ENCODE measurements at places on chromosomes 6 and 20.

- DNase-seq: no peak
These were observed 30.5 kb upstream of the XRN2 start for GRCh38 chr20:21272679-21273078.

- no peak for DNase-seq
These were observed 22.9 kb downstream of the SLC17A2 start for GRCh38 chr6:25907475-25908014.

DNA sequence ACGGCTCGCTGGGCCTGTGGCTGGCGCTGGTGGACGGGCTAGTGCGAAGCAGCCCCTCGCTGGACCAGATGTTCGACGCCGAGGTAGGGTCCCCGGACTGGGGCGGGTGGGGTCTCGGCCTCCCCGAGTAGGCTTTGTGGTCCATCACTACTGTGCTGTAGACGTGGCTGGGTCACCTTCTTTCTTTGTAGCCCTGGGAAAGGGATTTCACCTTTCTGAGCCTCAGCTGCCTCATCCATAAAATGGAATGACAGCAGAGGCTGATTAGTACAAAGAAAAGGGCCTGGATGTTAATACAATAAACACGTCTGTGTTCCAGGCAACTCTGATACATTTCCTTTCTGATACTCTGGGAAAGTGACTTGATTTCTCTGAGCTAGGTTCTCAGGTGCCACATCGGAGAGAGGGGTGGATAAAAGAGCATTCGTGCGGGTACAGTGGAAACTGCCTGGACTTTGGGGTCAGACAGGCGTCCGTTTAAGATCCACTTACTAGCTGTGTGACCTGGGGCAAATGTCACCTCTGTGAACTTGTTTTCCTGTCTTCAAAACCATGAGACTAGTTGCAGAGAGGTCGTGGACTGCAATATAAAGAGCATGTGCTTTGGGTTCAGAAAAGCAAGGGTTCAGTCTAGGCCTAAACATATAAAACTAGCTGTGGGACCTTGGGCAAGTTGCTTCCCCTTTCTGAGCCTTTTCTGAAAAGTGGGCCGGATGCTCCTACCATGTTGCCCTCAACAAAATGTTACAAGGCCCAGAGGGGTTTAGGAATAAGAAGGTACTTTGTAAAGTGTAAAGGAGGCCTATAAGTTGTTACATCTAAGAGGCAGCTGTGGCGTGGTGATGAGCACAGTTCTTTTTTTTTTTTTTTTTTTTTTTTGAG is 896 bp downstream of the SYS1 start:
- no peak for DNase-seq

DNA sequence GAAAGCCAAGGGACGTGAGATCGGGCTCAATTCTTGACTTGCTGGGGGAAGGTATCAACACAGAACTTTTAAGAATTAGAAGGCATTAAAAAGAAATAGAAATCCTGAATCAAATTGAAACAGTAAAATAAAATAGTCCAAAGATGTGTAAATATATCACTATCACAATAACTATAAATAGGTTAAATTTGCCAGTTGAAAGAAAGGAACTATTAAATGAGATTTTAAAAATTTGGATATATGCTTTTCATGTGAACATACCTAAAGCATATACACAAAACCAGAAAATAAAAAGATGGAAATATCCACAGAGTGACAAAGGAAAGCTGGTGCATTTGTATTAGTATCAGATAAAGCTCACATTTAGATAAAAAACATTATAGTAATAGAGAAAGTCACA is 152.4 kb upstream of the ESR1 start:
- DNase-seq: no peak

- no peak for DNase-seq
These were observed 374.3 kb downstream of the CDH26 start for GRCh38 chr20:60332523-60332922.

DNA sequence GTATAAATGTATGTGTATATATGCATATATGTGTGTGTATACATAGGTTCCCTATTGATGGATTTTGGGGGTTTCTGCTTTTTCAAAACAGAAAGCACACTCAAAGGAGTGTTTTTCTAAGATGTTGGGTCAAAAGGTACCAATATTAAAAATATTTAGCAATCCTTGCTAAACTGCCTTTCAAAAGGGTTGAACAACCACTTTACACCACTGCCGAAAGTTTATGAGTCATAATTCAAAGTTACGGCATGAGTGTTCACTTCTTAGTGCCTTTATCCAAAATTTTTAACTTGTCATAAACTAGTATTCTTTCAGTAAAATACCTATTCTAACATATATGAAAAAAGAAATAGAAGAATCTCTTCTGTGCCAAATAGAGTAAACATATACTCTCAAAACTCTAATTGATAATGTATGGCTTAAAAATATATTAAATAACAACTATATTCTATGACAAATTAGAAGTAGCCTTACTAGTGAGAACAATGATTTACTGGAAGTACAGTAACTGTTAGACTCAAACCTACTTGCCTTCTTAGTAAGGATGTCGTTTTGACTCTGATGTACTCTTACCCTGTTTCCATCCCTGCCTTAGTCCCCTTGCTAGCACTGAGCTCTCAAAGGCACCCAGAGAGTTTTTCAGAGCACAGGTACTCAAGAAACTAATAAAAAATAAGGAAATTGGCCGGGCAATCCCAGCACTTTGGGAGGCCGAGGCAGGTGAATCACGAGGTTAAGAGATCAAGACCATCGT is 136.1 kb downstream of the INSM1 start:
- no peak for DNase-seq

DNA sequence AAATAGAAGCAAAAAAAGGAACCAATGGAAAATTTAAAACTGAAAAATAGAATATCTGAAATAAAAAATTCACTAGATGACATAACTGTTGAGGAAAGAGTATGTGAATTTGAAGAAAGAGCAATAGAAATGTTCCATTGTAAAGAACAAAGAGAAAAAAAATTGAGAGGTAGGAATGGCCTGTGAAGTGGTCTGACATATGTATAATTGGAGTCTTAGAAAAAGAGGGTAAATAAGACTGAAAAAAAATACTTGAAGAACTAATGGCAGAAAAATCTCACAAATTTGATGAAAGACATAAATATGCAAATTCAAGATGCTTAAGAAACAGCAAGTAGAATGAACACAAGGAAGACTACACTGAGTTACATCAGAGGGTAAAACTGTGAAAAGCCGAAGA is 93.4 kb downstream of the QKI start:
- DNase-seq: no peak

DNA sequence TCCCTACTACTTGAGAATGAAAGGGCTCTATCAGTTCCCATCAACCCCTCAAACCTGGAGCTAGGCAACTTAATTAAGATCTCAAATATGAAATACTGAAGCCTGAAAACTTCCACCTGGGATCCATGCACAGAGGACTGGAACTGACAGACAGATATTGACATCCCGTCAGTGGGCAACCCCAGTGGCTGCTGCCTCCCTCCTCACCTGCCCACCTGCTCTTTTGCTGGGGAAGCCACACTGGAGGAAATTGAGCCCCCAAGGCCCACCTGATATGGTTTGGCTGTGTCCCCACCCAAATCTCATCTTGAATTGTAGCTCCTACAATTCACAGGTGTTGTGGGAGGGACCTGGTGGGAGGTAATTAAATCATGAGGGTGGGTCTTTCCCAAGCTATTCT is 192.8 kb downstream of the LRFN2 start:
- no peak for DNase-seq

- no peak for DNase-seq
These were observed 2.5 kb downstream of the ADRM1 start for GRCh38 chr20:62305149-62305764.

DNA sequence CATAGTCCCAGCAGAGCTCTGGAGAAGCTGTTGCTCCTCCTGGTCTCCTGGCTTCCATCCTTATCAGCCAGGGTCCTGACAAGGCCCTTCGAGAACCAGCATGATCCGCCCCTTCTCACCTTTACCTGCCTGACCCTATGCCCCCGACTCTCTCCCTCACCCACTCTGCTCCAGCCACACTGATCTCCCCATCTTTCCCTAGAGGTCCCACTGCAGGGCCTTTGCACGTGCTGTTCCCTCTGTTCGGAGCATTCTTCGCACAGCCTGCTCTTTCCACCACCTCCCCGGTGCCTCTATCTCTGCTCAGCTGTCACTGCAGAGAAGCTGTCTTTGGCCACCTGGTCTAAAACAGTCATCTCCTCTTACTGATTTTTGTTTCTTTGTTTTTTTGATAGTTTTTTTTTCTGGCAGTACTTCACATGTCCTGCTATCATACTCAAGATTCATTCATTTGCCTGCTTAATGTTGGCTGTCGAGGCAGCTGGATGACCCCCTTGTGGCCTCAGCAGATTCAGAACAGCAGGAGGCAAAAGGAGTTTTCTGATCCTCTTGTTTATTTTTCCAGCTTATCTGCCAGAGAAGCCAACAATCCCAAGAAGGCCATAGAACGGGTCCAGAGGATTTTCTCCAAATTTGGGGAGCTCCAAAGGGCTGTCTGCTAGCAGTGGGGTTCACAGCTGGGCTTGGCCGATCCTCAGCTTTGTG is 1.6 kb upstream of the PTGIS start:
- no peak for DNase-seq

- no peak for DNase-seq
These were observed 15.8 kb upstream of the STX16 start for GRCh38 chr20:58635279-58635665.

DNA sequence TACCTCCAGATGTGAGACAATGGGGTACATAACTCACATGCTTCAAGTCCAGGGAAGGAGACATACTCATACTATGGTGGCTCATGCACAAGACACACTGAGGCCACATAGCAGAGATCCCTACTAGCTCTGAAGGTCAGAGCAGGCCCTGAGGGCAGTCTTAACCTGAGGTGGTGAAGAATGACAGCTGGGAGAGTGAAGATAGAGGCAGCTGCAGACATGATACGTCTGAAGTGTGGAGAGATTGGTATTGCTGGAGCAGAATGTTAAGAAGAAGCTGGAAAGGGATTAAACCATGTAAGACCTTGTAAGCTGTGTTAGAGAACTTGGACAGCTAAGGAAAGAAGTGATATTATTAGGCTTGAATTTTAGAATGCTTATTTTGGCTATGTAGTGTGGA is 32.9 kb downstream of the PGM3 start:
- DNase-seq: no peak

DNA sequence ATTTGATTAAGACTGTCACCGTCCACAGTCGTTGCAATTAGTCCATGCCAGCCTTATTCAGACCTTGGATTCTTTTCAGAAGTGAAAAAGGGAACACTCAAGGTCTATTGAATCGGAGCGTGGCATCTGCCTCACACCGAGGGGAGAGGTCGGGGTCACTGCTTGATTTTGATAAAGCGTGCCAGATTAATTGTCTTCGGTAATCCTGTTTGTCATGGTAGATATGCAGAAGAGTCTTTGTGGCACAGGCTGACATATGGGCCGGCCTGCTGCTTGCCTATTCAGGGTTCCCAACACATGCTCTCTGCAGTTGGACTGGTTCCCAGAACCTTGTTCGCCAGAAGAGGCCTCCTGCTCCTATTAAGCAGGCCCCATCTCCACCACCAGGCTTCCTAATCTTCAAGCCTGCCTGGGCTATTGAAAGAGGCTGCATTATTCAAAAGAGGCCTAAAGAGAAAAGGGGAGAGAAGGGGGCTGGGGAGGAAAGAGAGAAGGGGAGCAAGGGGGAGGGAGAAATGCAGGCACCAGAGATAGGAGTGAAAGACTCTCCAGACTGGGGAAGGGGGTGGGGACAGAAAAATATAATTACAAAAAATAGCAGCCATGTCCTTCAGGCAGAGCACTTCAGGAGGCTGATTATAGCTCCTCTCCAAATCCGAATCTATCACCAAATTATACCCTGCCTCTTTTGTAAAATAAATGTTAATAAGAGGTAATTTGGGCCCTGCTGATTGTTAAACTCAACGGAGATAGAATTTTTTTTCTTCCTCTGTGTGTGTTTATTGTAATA is 611.3 kb downstream of the HDGFL1 start:
- peak; percentile 21 for DNase-seq

GRCh38 chr6:153831350-153832078 is 207.5 kb upstream of the OPRM1 start:
- no peak for DNase-seq

- DNase-seq: no peak
These were observed 689.7 kb downstream of the EPM2A start for GRCh38 chr6:145045582-145045981.

GRCh38 chr6:31557443-31558317 is 10.3 kb downstream of the NFKBIL1 start:
- DNase-seq: no peak

DNA sequence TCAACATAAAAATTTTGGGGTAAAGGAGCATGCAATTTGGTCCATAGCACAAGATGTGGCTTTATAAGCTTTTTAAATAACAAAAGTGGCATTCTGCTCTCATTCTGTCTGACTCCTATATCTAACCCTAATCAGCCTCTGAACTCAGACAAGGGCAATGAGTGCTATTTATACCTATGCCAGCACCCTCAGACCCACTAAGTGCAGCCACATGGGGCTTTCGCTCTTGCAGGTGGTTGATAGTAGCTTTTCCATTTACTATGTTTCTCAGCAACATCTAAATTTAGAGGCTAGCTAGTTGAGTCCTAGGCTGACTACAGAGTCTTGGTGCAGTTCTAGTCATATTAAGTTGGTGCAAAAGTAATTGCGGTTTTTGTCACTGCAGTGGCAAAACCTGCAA is 217.1 kb upstream of the THBS2 start:
- no peak for DNase-seq

- DNase-seq: peak; percentile 89
These were observed at the start of gene SLC2A10 for GRCh38 chr20:46709459-46710152. Gene SLC2A10, plus strand, starts transcription at chr20:46709649. Its CDS starts 88 bp downstream, at chr20:46709737.

DNA sequence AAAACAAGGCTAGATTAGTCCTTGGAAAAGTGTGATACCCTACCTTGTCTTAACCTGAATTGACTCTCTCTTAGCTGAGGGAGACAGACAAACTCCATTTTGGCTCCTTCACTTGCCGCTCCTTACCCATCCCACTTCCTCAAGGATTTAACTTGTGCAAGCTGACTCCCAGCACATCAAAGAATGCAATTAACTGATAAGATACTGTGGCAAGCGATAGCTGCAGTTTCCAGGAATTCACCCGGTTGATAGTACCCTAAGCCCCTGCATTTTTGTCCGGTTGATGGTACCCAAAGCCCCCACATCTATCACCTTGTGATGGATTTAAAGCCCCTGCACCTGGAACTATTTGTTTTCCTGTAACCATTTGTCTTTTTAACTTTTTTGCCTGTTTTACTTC is 1.9 kb upstream of the SERINC3 start:
- no peak for DNase-seq

- no peak for DNase-seq
These were observed 412 bp upstream of the TUBB1 start for GRCh38 chr20:59018817-59019216.

DNA sequence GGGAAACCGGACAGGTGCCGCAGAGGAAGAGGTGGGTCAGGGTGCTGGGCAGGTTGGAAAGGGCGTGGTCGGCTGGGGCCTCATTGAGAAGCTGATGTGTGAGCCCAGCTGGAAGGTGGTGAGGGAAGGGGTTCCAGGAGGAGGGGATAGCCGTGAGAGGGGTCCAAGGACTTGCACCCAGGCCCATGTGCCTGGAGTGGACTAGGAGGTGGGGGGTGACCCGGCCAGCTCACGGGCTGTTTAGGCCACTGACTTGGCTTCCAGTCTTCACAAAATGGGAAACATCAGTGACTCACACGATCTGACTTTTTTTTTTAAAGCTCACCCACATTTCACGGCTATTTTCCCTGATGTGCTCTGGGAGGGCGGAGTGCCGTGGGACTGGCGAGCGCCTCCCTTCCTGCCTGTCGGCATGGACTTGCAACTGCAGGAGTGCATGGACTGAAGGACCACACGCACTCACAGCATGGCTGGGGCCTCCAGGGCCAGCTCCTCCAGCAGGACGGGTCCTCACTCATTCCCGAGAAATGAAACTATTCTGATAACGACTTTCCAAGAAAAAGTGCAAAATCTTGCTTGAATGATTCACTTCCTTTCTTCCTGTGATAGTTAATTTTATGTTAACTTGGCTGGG is 13.5 kb upstream of the PDE10A start:
- DNase-seq: no peak

All from AG08396 (cell line).